SK-N-MC (cell line): ENCODE measurements at places on chromosomes 12 and 14.

- DNase-seq: no peak
Observed at GRCh38 chr12:65926119-65926908, 102.0 kb downstream of the HMGA2 start.

DNA sequence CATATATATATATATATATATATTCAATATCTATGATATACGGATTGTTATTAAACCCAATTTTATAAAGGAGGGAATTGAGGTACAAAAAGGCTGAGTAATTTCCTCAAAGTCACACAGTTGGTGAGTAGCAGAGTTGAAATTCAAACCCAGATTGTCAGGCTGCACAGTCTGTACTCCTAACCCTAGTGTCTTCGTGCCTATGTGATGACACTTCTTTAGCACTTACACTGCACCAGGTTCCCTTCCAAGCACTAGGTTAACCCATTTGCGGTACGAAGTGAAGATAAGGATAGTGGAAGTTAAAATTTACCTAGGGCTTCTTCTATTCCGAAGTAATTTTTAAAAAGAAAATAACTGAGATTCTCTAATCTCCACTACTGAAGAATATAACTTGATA is 125.1 kb upstream of the TSPAN8 start:
- DNase-seq: no peak

GRCh38 chr12:53172352-53172751 is 8.2 kb upstream of the ZNF740 start:
- DNase-seq: no peak

DNA sequence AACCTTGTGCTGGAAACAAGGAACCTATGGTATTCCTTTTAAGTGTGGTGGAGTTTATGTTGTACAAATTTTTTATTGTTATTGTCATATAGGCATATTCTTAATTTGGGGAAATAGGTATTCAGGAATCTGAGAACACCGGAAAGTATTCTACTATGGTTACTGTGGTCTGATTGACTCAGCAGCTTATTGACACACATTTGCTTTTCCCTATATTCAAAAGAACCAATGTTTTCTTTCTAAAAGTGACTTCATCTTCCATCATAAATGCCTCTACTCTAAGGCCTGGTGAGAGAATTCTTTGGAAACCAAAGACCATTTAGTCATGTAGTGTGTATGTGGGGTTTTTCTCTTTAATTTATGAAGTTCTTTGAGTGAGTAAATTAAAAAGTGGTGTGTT is 474.8 kb downstream of the TMTC2 start:
- DNase-seq: no peak

DNA sequence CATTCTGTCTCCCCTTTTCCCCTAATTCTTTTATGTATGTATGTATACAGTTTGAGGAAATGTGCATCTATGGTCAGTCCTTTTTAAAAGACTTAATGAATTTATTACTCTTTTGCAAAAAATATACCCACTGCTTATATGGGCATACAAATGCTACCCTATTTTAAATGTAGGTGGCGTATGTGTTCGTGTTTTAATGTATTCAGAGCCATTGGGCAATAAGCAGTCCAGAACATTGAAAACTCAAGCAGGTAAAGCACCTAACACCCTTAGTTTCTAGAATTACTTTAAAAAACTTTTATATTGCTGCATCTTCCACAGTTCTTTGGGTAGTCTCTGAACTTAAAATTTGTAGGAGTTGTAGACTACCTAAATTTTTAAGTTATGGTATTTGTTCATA is 42.6 kb upstream of the A2ML1 start:
- no peak for DNase-seq

DNA sequence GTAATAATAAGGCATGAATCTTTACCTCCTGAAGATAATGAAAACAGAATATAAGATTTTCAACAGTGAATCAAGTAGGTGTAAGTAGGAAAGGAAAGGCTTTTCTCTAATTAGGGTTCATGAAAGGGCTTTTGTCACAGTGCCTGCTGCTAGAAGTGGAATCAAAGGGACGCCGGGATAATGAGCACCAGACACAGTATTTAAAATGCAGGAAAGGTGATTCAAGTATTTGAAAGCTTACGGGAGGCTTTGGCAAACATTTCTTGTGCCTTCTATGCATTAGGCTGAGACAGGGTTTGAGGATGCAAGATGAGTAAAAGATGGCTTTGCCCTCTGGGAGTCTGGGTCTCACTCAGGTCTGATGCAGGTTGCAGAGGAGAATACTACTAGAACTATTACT is 70.5 kb upstream of the ANO4 start:
- DNase-seq: no peak

- no peak for DNase-seq
Observed at GRCh38 chr14:46596236-46596635, 55.3 kb downstream of the RPL10L start.

DNA sequence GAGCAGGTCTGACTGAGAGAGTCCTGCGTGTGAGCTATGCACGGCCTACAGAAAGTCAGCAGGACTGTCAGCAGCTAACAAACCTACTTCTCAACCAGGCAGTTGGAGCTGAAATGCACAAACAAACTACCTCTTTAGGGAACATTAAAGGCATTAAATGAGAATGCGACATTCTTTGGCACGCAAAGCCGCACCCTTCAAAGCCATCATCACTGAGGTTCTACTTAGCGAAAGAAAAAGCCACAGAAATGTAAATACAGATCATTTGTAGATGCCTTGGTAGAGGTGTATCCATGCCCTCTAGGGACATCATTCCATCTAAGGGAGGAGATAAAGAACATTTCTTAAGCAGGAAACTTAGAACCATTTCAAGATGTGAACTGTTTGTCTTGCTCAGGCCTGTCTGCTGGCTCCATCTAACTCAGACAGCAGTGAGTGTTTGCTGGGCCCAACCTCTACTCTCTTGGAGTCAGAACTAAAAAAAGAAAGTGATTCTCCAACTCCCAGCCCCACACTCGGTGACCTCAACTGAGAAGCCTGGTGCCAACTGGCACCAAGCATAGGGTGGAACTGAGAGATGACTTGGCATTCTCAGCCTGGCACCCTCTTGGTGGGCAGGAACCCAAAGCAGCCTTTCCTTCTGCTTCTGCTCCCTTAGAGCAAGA is 63.5 kb upstream of the MBIP start:
- no peak for DNase-seq

DNA sequence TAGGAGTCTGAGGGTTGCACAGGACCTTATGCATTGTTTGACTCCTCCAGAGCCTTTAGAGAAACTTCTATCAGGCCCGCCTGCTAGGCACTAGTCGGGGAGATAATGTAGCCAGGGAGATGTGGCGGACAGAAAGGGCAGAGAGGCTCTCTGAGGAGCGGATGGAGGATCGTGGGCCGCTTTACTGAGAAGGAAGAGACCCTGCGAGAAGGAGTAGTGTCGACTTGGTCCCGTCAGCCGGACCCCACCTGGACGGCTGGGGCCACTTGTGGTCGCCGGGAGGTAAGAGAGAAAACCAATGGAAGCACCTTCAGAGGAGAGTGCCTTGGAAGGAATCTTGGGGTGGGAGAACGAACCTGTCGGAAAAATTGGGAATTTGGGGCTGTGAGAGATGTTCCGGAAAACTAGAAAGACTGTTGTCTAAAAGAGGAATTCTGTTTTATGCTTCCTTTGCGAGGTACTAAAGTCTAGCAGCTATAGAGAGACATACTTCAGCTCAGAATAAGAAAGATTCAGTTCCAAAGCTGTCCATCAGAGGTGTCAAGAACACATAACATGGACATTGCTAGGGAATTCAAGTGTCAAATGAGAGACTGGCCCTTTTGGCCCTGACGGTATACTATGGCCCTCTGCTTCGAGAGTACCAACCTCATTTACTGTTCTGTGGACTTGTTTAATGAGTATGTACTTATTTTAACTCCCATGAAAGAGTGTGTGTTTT is 660 bp upstream of the MCRS1 start:
- DNase-seq: no peak

GRCh38 chr12:65685514-65685913 is 138.8 kb upstream of the HMGA2 start:
- no peak for DNase-seq

DNA sequence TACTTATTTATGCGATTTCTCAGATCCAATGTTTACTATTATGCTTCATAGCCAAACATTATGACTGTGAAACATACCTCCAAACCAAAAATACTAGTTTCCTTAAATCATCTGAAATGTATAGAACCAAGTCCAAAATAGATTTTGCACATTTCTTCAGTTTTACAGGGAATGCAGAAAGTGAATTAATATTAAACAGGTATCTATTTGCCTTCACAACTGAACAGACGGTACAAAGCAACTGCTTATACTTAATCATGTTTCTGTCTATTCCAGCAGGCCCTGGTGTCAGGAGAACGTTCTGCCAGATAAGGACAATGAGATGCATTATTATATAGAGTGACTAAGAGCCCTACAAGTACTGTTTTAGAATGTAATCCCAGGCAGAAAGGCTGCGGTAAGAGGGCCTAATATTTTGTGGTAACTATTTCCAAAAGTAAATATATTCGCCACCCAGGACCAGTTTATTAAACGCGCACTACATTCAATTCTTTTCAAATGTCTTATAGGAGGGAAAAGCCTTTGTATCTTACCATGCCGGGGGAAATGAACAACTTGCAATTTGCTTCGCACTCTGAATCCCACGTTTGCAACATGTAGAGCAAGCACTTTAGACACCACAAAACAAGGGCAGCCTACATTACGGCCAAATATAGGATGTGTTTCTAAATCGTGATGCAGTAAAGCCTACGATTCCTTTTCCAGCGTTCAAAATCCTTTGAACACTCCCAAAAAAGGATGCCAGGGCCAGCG is 1.5 kb downstream of the CORO1C start:
- no peak for DNase-seq

GRCh38 chr12:102093319-102093718 is 26.6 kb downstream of the NUP37 start:
- DNase-seq: no peak

DNA sequence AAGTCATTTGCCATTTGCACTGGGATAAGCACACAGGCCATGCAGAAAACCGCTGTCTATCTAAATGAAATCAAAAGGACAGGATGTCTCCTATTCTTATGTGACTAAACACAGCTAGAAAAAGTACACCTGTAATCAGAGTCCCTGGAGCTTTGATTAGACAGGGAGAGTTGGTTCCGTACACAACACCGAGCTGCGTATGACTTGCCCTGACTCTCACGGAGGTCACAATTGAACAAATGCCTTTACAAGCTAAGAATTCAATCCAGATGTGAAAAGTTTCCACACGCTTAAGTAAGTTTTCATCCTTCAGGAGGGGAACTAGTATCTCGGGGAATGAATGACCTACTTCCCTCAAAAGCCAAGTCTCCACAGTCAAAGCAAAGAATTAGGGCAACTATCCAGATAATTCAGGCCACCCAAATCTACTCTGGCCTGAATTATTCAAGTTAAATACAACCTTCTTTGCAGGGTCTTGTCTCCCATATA is 67.5 kb downstream of the RTN1 start:
- no peak for DNase-seq

DNA sequence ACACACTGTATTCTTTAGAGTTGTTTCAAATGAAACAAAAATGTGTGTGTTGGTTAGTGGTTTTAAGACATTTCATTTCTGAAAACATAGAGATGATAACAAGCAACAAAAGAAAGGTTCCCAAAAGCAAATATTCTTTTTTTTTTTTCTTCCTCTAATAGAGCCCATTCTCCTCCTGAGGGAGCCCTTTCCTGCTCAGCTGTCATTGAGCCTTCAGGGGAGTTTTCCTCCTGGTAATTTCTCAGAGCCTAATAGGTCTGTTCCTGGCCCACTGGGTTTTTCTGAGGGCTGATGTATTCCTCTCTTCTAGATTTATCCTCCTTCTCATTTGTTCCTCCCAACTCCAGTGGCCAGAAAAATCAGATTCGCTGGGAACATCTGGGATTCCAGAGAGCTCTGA is 654.5 kb downstream of the NOVA1 start:
- DNase-seq: no peak

DNA sequence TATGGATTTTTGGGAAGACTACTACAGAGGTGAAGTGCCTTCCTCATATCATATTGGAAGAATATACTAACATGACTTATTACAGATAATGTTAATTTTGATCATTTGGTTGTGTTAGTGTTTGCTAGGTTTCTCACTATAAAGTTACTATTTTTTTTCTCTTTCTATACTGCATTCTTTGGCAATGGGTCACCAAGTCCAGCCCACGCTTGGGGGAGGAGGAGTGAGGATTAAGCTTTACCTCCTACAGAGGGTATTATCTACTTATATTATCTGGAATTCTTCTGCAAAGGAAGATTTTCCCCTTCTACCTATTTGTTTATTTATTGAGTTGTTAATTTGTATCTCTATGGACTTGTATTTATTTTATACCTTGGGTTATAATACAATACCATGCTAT is 31.5 kb downstream of the SCN8A start:
- DNase-seq: no peak

GRCh38 chr12:45232146-45232755 is 16.4 kb downstream of the ANO6 start:
- no peak for DNase-seq

DNA sequence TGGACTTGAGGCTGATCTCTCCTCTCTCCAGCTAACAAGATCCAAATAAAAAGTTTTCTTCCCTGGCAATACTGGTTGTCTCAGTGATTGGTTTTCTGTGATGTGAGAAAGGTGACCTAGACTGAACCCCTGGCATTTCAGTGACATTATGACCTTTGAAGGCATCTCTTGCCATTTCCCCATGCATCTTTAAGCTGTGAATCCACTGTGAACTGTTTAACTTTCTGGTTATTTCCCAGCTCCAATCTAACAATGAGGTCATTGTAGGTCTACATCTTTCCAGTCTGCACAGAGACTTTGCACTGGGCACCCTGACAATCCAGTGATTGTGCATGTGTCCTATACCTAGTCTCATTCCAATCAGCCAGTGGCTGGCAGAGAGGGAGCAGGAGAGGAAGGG is 155.9 kb upstream of the NUDT4 start:
- DNase-seq: no peak

- DNase-seq: no peak
Observed at GRCh38 chr14:79050787-79051727, 880.9 kb downstream of the NRXN3 start.

GRCh38 chr12:3278681-3279414 is 201.7 kb downstream of the TSPAN9 start:
- DNase-seq: no peak

- DNase-seq: no peak
Observed at GRCh38 chr12:65204886-65205525, 35.6 kb downstream of the LEMD3 start.

DNA sequence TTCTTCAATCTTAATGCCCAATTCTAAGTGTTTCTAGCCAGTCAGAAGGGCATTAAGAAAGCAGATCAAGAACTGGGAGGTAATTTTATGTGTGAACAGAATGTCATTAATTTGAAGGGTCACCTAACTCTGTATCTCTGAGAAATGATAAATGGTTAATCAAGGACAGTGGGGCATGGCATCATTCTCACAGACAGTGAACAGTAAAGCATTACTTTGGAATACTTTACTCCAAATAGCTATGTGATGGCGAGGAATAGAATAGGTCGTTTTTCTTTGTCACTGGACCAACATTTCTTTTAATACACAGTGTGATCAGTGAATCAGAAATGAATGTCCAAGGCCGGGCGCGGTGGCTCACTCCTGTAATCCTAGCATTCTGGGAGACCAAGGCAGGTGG is 166.1 kb upstream of the KRR1 start:
- DNase-seq: no peak

DNA sequence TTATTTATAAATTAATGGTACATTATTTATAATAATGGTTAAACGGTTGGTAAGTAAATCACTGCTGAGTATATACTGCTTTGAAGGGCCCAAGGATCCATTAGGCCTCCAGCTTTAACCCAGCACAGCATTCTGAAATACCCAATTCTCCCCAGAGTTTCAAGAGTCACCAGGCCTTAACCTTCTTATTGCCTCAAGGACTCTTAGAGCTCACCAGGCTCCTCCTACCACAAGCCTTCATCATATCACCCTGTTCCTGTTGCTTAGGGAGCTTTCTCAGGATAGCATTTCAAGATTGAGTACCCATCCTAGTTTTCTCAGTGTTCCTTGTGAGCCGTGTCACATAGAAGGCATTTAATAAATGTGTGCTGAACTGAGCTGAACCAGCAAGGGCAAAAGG is 242.5 kb downstream of the FBXL14 start:
- DNase-seq: no peak
